ENCODE measurements at places on chromosomes 16 and 17.

DNA sequence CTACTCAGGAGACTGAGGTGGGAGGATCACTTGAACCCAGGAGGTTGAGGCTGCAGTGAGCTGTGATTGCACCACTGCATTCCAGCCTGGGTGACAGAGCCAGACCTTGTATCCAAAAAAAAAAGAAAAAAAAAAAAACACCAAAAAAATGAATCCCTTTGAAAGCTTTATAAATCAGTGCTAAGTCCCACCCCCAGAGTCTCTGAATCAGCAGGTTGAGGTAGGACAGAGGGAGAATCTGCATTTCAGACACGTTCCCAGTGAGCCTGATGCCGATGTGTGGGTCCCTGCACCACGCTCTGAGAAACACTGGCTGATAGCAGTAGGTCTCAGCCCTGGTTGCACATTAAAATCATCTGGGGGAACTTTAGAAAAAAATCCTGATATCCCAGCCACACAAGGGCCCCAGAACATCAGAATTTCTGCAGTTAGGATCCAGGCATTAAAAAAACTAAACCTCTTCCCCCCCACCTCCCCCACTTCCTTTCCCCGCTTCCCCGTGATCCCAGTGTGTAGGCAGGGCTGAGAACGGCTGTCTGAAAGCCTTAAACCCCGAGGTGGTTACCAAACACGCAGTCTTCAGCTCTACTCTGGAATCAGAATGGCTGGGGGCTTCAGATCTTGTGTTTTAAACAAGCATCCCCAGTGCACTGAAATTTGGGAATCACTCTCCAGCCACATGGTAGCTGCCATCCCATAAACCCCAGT is 27.3 kb upstream of the GPRC5B start:
- DNase-seq: no peak

DNA sequence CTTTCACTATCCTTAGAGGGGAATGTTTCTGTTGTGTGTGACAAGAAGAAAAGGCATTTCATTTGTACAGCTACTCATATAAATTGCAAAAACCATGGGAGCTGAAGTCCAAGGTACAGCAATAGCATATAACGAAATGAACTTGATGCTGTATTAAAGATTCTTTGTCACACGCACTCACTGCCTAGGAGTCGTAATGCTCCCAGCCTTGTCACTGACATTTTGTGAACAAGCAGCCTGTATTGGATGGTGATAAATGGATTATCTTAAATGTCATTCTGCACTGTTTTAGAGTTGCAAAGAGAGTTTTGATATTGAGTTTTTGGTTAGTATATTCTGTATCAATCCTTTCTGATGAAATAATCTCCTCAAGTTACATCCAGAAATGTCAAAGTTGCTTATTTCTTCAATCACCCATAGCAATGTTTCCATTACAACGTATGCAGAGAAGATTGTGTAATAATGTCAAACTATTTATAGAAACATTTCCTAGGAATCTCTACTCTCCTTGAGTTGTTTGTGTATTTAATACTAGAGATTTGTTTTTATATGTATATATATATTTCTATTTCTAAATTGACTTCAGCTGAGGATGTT is 270.6 kb downstream of the FTO start:
- peak; percentile 65 for DNase-seq

- DNase-seq: peak; percentile 92
These were observed 317.2 kb upstream of the KCNJ16 start for GRCh38 chr17:69757688-69758430.

GRCh38 chr17:35238821-35239220 is 4.1 kb upstream of the SLFN5 start:
- DNase-seq: peak; percentile 39

- DNase-seq: peak; percentile 60
These were observed 22.4 kb upstream of the SMIM36 start for GRCh38 chr17:55533608-55534007.

DNA sequence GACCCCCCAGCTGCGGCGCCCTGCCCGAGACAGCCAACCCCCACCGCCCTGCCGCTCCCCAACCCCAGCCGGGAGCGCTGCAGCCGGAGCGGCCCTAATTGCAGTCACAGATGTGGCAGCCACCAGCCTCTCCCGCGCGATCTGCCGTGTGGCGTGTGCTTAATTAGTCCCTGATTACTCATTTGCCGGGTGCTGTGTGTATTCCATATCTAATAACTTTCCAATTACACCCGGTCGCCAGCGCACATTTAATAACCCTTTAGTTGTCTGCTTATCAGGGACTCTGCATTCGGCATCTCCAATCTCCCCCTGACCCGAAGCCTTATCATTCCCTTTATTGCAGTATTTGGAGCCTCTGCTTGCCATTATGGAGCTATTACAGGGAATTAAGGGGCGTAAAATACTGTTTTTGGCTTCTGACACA is 236.7 kb upstream of the CIBAR2 start:
- DNase-seq: no peak

GRCh38 chr16:14232106-14232864 is 161.2 kb downstream of the MRTFB start:
- peak; percentile 77 for DNase-seq

DNA sequence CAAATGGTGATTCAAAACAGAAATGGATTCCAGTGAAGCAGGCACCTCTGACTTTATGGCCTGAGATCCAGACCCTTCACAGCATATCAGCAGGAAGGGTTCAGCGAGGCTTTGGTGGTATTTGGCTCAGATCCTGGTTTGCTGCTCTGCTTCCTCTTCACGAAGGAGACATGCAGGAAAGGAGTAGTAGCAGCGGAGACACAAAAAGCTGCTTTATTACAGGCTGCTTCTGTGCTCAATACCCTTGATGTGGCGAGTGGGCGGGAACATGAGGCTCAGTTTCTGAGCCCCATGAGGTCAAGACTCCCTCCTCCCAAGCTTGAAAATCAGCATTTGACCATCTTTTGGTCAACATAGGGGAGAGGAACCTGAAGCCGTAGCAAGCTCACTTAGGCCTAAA is 213.3 kb upstream of the AXIN2 start:
- DNase-seq: peak; percentile 31

GRCh38 chr17:58224315-58224714 is 5.3 kb upstream of the MKS1 start:
- DNase-seq: peak; percentile 75
